NCI-H2171 treated with DMSO at 0.1 percent for 48 hours (cell line): ENCODE measurements at places on chromosomes 1 and 21.

DNA sequence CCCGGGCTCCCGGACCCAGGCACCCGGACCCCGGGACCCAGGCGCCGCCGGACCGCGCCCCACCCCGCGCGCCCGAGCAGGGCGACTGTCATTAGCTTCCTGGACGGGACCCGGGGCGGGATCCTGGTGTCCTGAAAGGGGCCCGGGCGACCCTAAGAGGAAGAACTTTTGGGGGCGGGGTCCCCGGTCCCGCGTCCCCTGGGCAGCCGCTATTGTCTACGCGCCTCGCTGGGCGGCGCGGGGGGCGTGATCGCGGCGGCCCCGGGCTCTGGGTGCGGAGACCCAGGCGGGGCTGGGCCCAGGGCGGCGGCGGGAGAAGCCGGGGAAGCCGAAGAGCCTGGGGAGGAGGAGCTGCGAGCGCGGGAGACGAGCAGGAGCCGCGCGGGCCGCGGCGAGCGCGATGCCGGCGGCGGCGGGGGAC lies 465 bp downstream of the HUNK start:
- peak; percentile 53 for DNase-seq

DNA sequence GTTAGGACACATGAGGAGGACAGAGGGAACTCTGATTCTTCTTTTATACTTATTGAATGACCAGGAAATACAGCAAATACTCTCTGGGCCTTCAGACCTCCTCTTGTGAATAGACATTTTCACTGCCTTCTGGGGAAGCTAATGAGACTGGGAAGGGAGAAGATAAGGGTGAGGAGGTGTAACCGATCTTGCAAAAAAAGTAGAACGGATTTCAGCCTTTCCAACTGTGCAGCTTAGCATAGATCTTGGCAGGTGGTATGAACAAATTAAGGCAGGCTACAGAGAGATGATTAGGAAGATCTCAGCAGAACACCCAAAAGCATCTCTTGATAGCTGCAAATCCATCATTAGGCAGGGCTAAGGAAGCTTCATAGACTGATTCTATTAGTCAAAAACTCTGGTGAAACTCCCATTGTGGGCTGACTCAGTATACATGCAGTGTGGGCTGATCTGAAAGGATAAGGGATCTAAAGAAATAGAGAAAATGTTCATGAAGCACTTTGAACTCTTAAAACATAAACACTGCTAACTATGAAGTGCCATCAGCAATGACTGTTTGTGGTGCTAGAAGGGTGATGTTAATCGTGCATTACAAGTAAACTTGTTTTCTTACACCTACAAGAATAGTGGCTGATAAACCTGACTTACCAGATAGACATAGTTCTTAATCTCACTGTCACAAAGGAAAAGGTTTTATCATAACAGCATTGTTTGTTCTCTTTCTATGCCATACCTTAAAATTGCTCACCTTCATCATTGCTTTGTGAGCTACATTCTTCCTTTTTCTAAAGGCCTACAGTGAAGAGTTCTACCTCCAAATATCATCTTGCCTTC lies 85.5 kb upstream of the PALMD start:
- DNase-seq: no peak

DNA sequence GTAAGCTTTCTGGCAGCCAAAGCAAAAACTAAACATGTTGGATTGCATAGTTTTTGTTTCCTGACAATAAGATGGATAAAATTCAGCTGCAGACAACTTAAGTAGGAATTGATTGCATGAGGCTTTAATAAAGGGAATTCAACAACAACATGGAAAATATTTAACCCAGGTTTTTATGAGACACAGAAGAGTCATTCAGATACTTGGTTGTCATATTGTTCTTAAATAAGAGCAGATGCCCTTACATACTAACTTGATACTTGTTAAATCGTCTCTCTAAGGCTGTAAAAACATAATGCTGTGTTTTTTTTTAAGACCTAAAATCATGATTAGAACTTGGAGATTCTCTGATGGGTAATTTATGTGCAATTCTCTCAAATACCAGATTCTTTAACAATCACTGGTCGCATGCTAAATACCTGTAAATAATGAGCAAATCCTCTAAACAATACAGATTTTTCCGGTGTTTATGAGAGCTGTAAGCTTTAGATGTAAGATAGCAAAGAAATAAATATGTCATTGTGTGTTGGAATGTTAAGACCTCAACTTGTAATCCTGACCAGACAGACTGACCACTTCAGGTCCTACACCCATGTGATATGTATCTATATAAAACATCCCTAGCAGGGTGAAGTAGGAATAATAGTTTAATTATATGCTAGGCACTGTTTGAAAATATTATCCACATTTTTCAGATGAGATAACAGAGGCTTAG lies 37.8 kb upstream of the CD34 start:
- no peak for DNase-seq

DNA sequence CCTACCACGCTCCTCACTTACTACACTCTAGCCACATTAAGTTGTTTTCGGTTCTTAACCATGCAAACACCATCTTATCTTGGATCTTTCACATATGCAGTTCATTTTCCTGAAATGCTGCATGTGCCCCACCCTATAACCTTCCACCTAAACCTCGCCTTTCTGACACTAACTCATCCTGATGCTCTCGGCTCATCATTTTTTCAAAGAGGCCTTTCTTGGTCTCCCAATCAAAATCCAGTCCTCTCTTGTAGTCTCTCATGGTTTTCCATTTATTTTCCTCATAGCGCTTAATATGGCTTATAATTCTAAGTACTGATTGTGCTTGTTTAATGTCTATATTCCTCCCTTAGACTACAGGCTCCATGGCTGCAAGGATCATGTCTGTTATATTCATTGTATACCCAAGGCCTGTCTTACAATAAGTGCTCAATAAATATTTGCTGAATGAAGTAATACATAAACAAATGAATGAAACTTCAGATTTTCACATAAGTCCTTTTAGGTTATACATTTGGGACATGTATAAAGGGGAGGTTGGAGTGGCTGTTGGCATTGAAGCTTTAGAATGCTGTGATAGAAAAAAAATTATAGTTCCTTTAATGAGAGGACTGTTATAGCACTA lies 79.2 kb upstream of the CDC42BPA start:
- DNase-seq: no peak

GRCh38 chr1:229371624-229372023 lies 28.8 kb upstream of the CCSAP start:
- no peak for DNase-seq

DNA sequence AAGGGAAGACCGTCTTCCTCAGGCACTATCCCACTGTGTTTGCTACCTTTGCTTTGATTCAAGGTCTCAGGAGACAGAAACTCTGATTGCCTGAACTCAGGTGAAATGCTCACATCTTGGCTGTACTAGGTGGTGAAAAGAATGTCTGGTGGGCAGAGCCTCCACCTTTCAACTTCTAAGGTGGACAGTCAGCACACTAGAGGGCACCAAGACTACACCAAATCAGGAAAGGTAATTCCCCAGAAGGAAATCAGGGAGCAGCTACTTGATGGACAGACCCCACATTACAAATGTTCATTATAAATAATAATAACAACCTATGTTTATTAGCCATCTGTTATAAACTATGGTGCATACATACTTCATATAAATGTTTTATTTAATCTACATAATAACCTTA lies 220.9 kb downstream of the ATG4C start:
- peak; percentile 2 for DNase-seq

DNA sequence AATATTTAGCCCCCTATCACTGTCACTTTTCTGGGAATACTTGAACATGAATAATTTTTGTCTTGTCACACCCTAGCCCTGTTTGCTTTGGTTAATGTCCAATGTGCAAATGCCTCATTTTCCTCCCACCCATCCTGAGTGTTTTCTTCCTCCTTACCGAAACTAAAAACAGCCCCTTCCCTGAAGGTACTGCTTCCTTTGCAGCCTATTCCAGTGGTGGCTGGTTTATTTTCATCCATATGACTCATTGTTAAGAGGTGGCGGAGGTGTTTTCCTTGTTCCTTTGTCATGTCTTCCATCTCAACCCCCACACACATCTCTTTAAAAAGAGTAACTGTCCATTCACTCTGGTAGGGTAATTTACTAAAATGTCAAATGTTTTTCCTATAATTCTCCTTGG lies 40.4 kb downstream of the CD55 start:
- DNase-seq: no peak

DNA sequence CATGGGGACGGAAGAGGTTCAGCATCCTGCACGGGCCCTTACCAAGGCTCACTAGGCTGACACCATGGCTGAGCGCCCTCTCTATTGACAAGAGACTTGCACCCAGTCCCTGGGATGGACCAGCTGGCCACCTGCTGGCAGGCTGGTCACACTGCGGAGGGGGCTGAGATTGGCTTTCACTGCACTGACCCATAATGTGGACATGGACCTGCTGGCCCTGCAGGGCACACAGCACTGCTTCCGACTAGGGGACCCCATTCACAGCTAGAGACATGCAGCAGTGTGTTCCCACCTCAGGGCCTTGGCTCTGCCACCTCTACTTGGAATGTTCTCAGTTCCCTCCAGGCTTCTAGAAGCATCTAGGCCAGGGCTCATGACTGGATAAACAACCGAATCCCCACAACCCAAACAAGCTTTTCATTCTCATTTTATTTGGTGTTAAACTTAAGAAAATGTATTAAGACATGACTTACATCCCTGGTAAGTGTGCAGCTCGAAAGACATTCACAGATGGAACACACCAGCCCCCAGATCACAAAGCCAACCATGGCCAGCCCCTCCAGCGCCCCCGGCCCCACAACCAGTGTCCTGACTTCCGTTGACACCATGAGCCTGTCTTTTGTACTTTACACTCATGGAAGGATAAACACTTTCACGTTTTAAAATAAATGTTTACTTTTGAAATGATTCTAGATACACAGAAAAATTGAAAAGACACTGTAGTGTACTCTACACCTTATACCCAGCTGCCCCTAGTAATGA lies 9.3 kb upstream of the SRARP start:
- DNase-seq: no peak

DNA sequence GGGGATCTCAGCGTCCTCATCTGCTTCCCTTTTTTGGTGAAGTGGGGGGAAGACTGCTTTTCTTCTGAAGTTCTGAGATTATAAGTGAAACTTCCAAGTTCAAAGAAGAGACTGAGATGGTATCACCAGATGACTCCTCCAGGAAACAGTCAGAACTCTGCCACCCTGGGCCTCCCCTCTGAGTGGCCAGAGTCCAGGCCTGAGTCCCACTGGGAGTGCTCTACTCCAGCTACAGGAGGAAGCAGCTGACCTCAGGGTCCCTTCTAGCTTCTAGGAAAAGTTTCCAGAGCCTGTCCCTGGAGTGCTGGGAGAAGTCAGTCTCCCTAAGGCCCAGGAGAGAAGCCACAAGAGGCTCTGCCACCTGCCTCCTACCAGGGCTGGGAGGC lies 104.7 kb downstream of the CASZ1 start:
- DNase-seq: no peak

- no peak for DNase-seq
Observed at GRCh38 chr1:237610157-237610556, 280.6 kb downstream of the ZP4 start.

GRCh38 chr1:233909195-233909594 lies 4.7 kb downstream of the SLC35F3 start:
- no peak for DNase-seq

- peak; percentile 69 for DNase-seq
Observed at GRCh38 chr1:151934048-151934493, 24.8 kb upstream of the THEM4 start.

DNA sequence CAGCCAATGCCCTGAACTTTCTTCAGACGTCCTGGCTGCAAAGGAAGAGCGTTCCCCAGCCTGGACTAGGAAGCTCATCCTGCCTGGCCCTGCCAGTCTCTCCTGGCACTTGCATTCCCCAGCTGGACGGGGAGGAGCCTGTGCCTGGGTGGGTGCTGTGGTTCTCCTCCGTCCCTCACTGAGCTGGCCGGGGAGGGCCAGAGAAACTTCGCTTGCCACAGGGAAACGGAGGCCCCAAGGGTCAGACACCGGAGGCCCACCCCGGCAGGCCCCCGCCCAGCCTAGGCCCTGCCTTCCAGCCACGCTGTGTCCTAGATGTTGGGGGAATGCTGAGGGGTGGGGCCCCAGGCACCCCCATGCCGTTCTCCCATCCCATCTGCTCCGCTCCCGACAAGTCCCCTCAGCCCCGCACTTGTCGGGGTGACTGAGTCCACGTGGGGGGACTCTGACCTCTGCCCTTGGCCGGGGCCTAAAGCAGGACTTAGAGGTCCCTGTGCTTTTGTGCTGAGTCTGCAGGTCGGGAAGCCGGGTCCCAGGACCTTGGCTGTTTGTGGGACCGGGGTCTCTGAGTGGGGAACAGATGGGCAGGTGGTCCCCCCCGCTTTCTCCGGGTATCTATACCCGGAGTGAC lies 4.8 kb downstream of the FTCD start:
- DNase-seq: no peak

- no peak for DNase-seq
Observed at GRCh38 chr21:37032877-37033471, 26.5 kb downstream of the RIPPLY3 start.

- DNase-seq: no peak
Observed at GRCh38 chr1:247324204-247324787, 7.4 kb downstream of the ZNF496 start.

DNA sequence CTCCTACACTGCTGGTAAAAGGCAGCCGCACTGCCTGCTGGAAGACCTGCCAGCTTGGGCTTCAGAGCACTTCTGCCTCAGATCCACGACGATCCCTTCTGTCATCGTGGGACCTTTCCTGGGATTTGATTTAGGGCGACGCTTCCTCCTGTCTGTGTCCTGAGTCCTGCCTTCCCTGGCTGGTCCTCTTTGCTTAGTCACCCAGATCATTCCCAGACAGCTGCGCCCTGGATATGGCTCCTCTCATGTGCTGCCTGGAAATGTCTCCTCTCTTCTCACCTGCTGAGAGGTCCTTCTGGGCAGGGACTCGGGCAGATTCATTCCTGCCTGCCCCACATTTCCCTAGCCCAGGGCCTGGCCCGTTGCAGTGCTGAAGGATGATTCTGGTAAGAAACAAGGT lies 72.4 kb upstream of the POU3F1 start:
- peak; percentile 37 for DNase-seq
